ENCODE measurements at places on chromosomes 2 and 18.

- DNase-seq: no peak
These were observed 110.2 kb upstream of the CDH2 start for GRCh38 chr18:28287146-28287545.

- DNase-seq: no peak
These were observed 286.6 kb downstream of the ZEB2 start for GRCh38 chr2:144233317-144233716.

DNA sequence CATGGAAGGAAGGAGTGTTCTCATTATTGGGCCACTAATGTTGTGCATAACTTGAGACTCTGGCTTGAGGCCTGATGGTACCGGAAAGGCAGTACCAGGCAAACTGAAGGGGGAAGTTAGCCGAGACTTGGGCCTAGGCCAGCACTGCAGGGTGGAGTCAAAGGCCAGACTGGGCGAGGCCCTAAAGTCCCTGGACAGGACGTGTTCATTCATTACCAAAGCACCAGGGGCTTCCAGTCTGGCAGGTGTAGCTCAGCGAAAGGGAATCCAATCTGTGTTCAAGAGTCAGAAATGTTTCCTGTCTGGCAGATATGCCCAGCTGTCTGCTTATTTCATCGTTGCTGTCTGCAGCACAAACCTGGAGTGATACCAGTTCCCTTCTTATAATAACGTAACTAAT, 4.7 kb upstream of the ITSN2 start:
- peak; percentile 19 for DNase-seq

GRCh38 chr2:55902971-55903370, 20.6 kb downstream of the EFEMP1 start:
- no peak for DNase-seq

All from putamen (tissue), 1 donor.